ENCODE measurements at places on chromosomes 1 and 21. TPM values are rescaled to one million over a fixed set of nuclear protein-coding genes. Genes with fewer than 3 reads are reported as not detected.

DNA sequence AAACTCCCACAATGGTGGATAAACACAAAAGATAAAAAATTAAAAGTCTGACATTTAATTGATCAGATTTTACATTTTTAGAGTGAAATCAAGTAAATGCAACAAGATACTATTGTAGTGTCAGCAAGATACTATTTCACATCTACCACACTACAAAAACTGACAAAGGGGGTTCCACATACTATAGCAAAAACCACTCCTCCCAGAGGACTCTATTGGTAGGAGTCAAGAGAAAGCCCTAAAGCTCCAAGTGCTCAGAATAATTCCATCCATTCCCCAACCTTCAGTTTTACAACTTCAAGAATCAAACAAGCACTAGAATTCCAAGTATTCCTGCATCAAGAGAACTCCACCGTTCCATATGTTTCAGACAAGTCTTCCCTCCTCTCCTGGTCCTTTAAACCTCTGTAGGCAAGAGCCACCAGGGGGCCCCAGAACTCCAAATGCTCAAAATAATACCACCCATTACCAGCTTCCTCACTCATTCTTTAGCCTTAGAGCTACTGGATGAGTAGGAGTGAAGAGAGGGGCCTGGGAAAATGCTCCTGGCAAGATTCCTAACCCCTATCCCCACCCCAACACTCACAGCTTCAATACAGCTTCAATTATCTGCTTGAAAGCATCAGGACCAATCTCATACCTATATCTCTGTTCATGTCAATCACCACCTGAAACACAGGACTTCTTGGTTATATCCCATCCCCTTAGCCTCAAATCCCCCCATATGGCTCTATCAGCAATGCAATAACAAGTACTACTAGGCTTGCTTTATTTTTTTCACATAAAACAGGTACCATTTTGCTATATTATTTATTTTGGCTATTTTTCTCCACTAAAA, 9.9 kb downstream of the TOR1AIP2 start:
- H3K4me1 ChIP-seq = peaks cover 8% of the 10 kb centered on the region
- H3K4me3 ChIP-seq = no peak overlapping the region
- no peak overlapping the region for H3K27ac ChIP-seq
- peak; percentile 49 for DNase-seq

Gene FBLIM1
- 45.9 TPM for total RNA-seq

DNA sequence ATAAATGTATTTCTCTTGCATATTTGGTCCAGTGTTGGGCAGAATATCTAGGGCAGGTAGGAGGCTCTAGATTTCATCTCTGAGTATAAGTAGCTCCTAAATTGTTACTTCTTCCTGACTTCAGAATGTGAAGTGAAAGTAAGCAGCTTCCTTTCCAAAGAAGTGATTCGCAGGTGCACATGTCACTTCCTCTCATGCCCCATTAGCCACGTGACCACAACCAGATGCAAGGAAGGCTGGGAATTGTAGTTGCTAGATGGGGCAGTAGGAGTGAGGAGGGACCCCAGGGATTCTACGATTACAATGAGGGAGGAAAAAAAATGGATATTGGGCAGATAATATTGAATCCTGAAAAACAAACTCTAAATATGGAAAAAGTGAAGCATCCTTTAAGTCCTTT, 113.2 kb upstream of the CYYR1 start:
- no peak overlapping the region for H3K27ac ChIP-seq
- H3K4me3 ChIP-seq = no peak overlapping the region
- no peaks in the 10 kb centered on the region for H3K36me3 ChIP-seq
- no peaks in the 10 kb centered on the region for H3K27me3 ChIP-seq
- DNase-seq = no peak

DNA sequence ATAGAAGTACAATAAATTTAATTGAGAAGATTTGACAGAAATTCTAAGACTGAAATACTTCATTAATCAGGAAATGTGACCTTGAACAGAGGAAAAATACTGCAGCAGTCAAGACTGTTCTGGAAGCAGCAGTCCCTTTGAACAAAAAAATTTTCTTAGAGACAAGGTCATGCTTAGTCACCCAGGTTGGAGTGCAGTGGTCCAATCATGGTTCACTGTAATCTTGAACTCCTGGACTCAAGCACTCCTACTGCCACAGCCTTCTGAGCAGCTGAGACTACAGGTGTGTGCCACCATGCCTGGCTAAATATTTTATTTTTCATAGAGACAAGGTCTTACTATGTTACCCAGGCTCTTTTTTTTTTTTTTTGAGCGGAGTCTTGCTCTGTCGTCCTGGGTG, 1.9 kb upstream of the CCDC30 start:
- no peaks in the 10 kb centered on the region for H3K27me3 ChIP-seq
- no peak for DNase-seq
- H3K4me1 ChIP-seq = peaks cover 16% of the 10 kb centered on the region
- H3K27ac ChIP-seq = no peak overlapping the region
- H3K4me3 ChIP-seq = no peak overlapping the region
- H3K36me3 ChIP-seq = no peaks in the 10 kb centered on the region

DNA sequence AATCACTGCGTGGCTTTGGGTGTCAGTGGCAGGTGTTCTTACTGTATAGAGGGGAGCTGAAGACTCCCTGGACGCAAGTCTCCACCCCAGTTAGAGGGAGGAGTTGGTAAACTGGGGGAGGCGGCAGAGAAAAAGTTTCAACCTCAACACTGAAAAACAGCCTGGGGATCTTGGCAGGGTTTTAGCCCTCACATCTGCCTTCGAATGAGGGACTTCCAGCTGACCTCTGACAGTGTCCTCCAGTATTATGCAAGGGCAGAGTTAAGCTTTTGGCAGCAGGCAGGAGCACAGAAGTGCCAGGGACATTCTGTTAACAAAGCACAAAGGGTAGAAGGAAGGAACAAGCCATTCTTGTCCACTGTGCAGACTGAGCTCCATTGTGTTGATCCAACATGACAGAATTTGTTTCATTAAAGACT, 41.2 kb upstream of the RAB4A start:
- no peaks in the 10 kb centered on the region for H3K36me3 ChIP-seq
- no peaks in the 10 kb centered on the region for H3K27me3 ChIP-seq
- H3K4me1 ChIP-seq = peaks cover 70% of the 10 kb centered on the region
- DNase-seq = peak; percentile 88

Gene GBP7
- not detected for total RNA-seq

Gene CFAP410
- 38.0 TPM for total RNA-seq

Measured in tibial nerve (tissue), 4 donors.